ENCODE measurements at places on chromosomes 5 and 9.

DNA sequence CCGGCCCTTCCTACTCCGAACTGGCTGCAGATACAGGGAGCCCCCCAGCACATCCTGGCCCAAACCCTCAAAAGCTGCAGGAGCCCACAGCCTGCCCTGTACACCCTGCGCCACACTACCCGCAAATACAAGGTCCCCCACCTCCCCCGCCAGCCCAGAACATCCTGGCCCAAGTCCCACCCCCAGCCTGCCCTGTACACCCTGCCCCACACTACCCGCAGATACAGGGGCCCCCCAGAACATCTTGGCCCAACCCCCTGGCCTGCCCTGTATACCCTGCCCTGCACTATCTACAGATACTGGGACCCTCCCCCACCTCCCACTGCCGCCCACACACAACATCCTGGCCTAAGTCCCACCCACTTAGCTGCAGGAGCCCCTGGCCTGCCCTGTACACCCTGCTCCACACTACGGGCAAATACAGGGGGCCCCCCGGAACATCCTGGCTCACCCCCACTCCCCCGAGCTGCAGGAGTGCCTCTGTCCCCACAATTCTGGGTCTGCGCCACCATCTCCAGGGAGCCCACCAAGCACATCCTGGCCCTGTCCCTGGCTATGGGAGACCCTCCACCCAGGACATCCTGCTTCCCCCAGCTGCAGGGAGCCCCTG is 8.3 kb downstream of the LPCAT1 start:
- DNase-seq, result no peak

DNA sequence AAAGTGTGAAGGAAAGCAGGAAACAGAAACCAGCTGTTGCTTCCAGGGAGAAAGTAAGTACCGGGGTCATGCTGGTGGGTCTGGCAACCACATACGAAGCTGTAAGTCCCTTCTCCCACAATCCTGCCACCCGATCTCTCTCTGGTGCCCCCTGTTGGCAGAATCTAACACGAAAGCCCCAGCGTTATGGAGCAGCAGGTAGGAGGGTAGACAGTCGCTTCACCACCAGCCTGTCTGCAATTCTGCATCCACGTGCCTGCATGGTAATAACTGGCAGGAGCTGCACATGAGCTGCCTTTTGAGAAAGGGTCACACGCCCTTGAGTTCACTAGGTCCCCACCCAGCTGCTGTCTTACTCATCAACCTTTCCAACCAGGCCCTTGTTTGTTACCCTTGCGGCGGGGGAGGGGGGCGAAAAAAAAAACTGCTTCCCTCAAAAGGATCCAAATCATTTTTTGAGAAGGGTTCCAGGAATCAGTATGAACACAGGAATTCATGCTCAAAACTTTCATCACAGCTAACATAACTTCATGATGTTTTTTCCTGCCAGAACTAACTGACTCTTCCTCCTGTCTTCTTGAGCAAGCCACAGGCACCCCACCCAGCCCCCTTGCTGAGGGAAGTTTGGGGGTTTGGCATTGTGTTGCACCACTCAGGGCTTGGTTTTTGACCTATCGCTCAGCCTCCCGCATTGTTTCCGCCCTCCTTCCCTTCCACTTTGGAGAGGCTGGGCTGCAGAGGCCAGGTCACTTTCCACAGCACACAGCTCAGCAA is 19.6 kb upstream of the TMEM252 start:
- DNase-seq, result no peak

DNA sequence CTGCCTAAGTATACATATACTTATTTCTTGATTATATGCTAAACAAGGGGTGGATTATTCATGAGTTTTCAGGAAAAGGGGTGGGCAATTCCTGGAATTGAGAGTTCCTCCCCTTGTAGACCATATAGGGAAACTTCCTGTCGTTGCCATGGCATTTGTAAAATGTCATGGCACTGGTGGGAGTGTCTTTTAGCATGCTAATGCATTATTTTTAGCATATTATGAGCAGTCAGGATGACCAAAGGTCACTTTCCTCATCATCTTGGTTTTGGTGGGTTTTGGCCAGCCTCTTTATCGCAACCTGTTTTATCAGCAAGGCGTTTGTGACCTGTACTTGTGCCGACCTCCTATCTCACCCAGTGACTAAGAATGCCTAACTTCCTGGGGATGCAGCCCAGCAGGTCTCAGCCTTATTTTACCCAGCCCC is 80.9 kb downstream of the ALDH7A1 start:
- no peak for DNase-seq

- DNase-seq, result no peak
These were observed 26.1 kb downstream of the GLT6D1 start for GRCh38 chr9:135612981-135613910.

Data from NCI-H510A treated with DMSO at 0.1 percent for 48 hours (cell line).